ENCODE measurements at places on chromosomes 1 and 21.

GRCh38 chr1:15627343-15627988 is 10.2 kb downstream of the DDI2 start:
- DNase-seq: no peak

- no peak for DNase-seq
Measured at GRCh38 chr1:223211323-223211985, 68.4 kb upstream of the TLR5 start.

- DNase-seq: peak; percentile 46
Measured at GRCh38 chr1:101235696-101236515, 913 bp upstream of the S1PR1 start.

GRCh38 chr1:34705077-34705476 is 49.8 kb upstream of the GJB5 start:
- DNase-seq: no peak

DNA sequence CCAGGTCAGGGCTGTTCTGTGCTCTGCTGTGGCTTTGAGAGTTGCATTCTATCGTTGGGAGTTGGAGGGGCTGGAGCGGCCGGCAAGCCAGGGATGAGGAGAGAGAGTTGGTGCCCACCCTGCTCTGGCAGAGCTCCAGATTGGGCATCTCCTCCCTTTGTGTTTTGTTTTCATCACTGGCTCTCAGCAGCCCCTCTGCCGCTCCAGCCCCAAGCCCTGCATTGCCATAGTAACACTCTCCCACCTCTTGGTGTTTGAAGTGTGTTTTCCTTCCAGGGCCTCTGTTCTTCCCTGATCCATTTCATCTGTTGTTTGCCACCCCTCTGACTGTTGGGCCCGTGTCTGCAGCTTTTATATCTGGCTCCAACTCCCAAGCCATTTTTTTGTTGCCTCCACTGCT is 152.7 kb downstream of the URB2 start:
- no peak for DNase-seq

DNA sequence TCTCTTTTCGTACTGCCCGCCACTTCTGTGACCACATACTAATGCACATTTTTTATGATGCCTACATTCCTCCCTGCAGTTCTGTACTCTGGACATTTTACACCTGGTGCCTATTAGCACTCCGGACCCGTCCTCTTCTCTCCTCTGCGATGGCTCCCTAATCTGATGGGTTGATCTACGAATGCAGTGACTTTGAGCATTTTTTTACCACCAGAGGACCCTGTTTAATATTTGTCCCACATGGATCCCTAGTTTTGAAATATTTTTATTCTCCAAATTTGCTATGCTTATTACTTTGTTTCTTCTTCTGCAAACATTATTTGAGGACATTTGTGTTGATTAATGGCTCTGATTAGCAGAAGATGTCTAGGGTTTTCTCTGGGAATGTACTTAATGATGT is 5.2 kb downstream of the PPFIA4 start:
- no peak for DNase-seq

GRCh38 chr1:228171221-228171891 is 5.8 kb downstream of the IBA57 start:
- DNase-seq: no peak

DNA sequence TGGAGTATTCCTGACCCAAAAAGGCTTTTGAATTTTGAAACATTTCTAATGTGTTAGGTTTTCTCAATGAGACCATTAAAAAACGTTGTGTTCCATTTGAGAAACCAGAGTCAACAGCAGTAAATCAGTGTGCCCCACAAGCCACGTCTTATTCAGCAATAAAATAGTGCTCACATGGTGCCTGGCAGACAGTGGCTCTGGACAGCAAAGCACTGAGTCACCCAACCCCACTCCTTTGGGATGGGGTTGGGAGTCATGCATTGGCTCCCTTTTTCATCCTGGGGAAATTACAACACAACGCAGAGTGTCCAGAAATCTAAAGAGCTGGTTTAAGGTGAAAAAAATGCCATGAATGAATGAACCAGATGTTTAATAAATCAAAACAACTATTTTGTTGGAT is 46.5 kb downstream of the KCNJ15 start:
- DNase-seq: no peak

DNA sequence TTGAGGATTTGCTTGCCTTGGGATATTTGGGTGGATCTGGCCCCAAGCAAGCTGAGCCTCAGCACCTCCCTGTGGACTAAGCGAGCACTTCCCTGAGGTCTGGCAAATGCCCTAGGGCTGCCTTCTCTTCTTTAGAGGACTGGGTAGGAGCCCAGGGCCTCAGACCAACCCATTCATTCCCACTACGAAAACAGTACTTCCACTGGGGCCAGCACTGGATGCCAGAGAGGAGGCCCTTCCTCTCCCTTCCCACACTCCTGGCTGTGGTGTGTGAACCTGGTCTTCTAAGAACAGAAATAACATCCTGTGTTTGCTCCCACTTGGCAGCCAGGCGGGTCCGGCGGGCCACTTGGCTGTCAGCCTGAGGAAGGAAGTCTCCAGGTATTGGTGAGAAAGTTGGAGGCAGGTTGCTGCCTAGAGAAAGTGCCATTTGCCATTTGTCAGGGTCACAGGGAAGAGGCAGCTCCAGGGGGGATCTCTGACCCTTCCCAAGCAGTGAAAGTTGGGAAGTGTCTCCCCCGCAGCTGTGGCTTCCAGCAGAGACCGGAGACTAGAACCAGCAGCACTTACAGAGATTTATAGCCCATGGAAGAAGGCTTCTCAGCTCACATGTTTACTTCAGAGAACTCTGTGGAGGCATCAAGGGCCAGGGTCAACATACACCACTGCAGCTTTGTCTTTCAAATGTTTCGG is 323.5 kb downstream of the SIPA1L2 start:
- no peak for DNase-seq
